Muscle of leg (tissue), 16 donors: ENCODE measurements at places on chromosomes 3 and 15.
A peak's percentile ranks its signal among the peaks of the same experiment; 100 is the strongest.

- DNase-seq: no peak
Measured at GRCh38 chr3:29755416-29755815, 474.5 kb downstream of the RBMS3 start.

DNA sequence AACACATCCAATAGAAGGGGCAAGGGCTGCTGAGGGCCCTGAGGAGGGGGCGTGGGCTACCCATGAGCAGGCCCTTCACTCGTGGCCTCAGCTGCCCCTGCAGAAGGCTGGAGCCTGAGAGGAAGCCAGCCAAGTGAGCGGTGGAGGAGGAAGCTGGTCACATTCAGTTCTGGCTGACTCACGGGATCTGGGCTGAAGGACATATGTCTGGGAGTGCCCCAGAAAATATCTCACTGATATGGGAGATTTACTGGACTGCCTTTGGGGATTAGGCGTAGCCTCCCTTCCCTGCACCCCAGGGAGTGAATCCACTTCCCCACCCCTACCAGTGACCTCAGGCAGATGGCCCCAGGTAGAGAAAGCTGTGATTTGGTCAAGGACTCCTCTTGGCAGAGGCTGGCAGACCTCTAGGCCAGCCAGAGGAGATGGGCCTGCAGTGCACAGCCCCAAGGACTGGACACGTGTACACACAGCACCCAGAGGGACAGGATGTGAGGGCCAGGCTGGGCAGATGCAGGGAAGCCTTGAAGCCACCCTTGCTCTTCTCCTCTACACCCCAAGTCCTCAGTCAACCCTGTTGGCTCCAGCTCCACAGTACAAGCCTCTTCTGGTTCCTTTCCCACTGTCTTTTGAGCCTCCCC is 14.2 kb upstream of the ANKDD1A start:
- peak; percentile 74 for DNase-seq

DNA sequence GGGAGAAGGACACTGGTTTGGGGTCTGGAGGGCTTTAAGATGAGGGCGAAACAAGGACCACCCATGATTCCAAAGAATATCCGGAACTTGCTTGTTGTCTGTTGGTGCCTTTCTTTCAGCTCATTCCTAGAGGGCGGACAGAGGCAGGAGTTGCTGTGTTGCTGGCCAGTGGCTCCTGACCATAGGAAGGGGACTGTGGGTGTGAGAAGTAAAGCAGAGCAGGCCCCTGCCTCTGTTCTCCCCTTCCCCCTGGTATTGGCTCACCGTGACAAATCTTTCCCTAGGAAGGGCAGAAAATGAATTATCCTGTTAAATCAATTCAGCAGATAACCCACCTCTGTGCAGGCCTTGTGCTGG is 89.1 kb downstream of the LIPC start:
- no peak for DNase-seq

DNA sequence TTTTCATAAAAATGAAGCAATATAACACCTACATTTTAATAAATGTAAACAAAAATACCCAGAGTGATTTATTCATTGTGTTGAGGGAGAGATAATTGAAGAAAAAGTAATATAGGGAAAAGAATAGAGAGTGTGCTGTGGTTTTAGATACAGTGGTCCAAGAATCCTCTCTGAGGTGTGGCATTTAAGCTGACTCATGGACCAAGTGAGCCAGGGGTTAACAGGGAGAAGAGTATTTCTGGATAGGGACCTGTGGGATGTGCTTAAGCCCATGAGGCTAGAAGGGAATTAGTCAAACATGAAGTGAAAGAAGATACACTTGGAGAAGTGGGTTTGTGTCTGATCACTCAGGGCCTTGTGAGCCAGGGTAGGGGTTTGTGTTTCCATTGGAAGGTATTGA is 680.7 kb upstream of the GRM7 start:
- no peak for DNase-seq
